ENCODE measurements at places on chromosomes 1 and 21.

DNA sequence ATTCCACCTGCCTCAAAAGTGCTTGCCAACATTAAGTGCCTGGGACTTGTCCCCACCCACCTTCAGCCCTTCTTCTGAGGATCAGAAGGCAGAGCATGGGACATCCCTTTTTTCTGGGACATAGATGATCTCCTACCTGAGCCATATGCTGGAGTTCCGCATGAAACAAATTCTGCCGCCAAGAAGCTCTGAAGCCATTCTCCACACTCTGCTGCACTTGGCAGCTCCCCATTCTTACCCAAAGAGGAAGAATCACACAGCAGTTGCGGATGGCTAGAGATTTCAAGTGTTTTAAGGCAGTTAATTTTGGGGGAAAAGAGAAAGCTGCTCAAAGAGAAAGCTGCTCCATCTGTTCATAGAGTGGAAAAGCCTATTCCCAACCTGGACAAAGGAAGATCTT is 197.3 kb upstream of the COA6 start:
- DNase-seq = peak; percentile 14

DNA sequence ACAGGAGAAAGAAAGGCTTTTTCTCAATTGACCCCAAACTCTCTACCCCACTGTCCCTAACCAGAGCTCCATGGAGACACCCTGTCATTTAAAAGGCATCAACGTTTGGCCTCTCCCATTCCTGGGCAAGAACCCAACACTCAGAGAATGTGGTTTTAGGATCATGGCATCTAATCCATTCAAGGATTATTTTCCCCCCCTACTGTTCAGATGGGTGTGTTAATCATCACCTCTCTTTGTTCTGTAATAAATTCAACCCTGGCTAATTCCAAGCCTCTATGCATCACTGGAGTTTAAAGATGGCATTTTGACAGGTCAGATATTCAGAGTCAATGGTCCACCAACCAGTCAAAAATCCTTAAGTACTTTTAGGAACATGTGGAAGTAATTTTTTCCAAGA is 42.7 kb downstream of the TBX15 start:
- no peak for DNase-seq

DNA sequence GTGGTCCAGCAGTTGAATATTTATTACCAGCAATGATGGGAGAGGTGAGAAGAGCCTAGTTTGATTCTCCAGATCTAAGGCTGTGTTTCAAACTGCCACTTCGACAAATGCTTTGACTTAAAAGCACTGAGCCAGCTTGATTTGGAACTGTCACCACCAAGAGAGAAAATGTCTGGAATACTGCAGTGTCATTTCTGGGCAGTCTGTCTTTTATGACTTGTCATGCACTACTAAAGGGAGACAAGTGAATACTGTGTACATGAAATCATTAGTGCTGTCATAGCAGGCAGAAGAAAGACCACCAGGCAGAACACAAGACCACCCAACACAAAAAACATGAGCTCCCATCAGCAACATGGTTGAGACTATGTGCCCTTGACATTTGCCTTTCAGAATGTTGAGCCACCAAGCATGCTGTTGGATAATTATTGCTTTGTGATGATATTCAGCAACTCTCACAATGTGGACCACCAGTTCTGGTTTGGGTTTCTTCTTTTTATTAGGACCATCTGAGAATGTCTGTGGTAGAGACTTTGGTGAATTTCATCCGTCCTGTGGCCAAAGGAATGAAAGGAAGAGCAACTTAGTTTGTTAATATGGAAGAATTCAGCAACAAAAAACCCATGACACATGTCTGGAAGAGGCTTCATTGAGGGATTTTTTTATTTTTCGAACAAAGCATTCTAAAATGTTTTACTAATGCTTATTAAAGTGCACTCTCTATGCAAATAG is 125.8 kb downstream of the NTMT2 start:
- DNase-seq = no peak

GRCh38 chr21:28754127-28754611 is 238.5 kb downstream of the LTN1 start:
- no peak for DNase-seq

- no peak for DNase-seq
Observed at GRCh38 chr1:26070296-26070962, 3.0 kb upstream of the TRIM63 start.

DNA sequence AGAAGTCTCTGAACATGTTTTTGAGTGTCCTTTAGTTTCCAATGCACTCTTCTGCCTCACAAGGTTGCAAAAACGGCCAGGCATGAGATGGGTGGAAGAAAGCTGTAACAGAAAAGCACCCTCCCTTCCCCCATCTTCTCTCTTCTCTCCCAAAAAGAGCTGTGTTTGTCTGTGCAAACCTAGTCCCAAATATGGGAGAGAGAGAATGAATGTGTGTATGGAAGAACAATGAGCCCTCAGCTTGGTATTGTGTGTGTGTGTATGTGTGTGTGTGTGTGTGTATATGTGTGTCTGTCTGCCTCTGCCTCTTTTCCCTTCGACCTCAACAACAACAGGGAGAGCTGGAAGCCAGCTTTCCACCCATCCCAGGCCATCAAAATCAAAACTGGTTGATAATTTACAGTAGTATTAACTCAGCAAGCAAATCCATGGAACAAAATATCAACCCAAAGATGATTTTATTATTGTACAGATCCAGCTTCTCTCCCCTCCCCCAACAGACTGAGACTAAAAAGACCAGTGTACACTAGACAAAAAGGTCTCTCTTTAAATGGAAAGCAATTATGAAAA is 1.8 kb downstream of the RERE start:
- DNase-seq = peak; percentile 46

GRCh38 chr1:46489169-46489637 is 433 bp upstream of the DMBX1 start:
- DNase-seq = peak; percentile 53

GRCh38 chr1:180973369-180973768 is 49.3 kb downstream of the STX6 start:
- DNase-seq = no peak

GRCh38 chr1:35571263-35571662 is 1.9 kb upstream of the TFAP2E start:
- no peak for DNase-seq

DNA sequence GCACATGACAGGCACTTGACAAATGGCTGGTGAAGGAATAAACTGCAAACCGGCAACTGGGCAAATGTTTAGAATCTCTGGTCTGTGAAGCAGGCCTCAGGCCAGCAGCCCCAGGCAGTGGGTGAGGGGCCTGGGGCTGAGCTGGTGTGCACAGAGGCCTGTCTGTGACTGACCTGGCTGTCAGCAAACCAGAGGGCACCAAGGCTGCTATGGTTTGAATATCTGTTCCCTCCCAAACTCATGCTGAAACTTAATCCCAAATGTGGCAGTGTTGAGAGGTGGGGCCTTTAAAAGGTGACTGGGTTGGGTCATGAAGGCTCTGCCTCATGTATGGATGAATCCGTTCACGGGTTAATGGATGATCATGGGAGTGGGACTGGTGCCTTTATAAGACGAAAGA is 139.8 kb downstream of the DMRTB1 start:
- DNase-seq = no peak

DNA sequence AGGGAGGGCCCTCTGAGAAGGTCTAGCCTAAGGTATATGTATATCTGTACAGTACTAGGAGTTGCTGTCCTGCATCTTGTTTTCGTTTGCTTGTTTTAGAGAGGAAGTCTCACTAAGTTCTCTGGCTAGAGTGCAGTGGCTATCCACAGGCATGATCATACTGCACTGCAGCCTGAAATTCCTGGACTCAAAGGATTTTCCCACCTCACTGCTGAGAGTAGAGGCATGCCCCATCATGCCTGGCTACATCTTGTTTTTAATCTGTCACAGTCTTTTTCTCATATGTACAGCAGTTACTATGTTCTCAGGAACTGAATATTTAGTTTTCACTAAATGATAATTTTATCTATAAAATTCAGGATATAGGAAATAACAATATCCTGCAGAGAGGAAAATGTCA is 15.3 kb upstream of the PYHIN1 start:
- DNase-seq = no peak

GRCh38 chr1:227459977-227460376 is 103.4 kb upstream of the ZNF678 start:
- no peak for DNase-seq

GRCh38 chr1:219163401-219163954 is 10.2 kb upstream of the LYPLAL1 start:
- DNase-seq = no peak

GRCh38 chr1:167520711-167521206 is 2.4 kb upstream of the CD247 start:
- DNase-seq = no peak

DNA sequence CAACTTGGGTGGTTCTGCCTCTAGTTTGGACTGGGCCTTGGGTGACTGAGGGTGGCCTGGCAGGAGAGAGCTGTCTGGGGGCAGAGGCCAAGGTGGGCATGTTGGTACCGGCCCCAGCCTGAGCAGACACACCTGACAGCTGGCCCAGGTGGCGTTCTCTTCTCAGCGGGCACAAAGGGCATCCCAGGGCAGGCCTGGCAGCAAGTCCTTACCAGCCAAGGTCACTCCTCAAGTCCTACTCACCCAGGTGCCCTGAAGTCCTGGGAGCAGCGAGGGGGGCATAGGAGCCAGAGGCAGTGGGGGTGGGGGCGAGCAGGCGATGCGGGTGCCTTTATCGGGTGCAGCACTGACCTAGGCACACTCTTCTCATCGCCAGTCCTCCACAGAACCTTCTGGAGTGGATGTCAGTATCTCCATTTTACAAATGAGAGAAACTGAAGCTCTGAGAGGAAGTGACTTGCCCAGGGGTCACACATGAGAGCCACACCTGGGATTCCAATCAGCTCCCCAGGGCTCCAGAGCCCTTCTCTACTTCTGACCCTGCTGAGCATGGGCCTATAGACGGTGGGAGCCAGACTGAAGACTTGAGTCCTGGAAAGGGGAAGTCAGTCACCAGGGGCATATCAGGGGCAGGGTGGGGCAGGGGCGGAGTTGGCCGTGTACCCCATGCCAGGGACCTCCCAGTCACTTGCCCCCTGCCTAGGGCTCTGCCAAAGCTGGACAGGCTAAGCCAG is 587 bp upstream of the SLC25A34 start:
- no peak for DNase-seq

GRCh38 chr1:236850077-236850979 is 55.2 kb downstream of the MTR start:
- DNase-seq = no peak

DNA sequence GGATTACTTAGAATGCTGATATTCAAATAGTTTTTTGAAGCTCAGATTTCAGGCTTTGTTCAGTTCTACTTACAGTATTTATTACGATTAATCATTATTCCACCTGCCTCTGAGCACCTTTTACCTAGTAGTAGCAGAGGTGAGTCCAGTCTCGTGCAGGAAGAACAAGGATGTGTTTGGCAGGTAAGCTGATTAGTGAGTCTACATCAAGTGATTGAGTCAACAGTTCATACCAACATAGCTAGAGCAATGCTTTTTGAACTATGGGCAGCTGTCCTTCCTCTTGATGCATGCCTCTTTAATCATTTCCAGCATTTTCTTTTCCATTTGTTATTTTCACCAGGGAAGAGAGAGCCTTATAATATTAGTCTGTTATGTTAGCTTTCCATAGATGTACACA is 838.9 kb downstream of the USP25 start:
- DNase-seq = no peak

GRCh38 chr1:217109928-217110327 is 386.7 kb upstream of the ESRRG start:
- no peak for DNase-seq

GRCh38 chr1:165525708-165526107 is 18.1 kb upstream of the LRRC52 start:
- no peak for DNase-seq

DNA sequence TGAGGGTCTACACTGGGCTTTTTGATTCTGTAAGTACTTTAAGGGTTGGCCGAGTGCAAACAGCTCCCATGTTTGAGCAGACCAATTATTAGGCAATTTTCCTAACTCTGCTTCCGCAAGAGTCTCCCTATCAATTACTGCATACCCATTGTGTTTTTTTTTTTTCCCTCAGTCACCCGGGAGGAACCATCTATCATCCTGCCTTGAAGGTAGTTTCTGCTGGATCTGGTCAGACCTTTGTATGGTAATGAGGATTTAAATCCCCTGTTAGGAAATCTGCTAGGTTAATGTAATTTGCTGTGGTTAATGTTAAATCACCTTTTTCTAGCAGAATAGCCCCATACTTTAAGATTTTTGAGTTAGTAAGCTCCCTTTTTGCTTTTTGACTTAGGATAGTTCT is 40.8 kb upstream of the WARS2 start:
- DNase-seq = no peak

- no peak for DNase-seq
Observed at GRCh38 chr1:65939636-65940035, 146.9 kb downstream of the PDE4B start.

- DNase-seq = no peak
Observed at GRCh38 chr1:51750729-51751128, 127.8 kb downstream of the NRDC start.

GRCh38 chr1:234498448-234499118 is 19.6 kb upstream of the TARBP1 start:
- DNase-seq = no peak

DNA sequence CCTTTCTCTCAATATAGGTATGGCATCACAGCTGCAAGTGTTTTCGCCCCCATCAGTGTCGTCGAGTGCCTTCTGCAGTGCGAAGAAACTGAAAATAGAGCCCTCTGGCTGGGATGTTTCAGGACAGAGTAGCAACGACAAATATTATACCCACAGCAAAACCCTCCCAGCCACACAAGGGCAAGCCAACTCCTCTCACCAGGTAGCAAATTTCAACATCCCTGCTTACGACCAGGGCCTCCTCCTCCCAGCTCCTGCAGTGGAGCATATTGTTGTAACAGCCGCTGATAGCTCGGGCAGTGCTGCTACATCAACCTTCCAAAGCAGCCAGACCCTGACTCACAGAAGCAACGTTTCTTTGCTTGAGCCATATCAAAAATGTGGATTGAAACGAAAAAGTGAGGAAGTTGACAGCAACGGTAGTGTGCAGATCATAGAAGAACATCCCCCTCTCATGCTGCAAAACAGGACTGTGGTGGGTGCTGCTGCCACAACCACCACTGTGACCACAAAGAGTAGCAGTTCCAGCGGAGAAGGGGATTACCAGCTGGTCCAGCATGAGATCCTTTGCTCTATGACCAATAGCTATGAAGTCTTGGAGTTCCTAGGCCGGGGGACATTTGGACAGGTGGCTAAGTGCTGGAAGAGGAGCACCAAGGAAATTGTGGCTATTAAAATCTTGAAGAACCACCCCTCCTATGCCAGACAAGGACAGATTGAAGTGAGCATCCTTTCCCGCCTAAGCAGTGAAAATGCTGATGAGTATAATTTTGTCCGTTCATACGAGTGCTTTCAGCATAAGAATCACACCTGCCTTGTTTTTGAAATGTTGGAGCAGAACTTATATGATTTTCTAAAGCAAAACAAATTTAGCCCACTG is 11.5 kb downstream of the HIPK1 start:
- DNase-seq = no peak

DNA sequence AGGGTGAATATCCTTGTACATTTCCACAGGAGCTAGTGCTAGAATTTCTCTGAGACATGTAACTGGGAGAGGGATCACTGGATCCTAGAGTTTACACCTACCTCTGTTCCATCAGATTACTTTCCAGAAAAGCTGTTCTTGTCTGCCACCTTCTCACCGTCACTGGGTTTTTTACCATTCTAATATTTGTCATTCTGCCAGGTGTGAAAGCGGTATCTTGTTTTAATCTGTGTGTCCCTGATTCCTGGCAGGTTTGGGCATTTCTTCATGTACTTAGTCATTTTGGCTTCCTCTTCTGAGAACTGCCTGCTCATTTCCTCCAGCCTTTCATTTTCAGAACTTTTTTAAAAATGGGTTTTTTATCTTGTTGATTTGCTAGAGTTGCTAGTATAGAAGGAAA is 5.1 kb downstream of the PMF1 start:
- DNase-seq = no peak

- DNase-seq = no peak
Observed at GRCh38 chr1:234608911-234609690, 877 bp downstream of the IRF2BP2 start.
